ENCODE measurements at places on chromosomes 13 and 19.

- peak; percentile 54 for DNase-seq
Observed at GRCh38 chr19:1125601-1126467, 22.0 kb downstream of the GPX4 start.

DNA sequence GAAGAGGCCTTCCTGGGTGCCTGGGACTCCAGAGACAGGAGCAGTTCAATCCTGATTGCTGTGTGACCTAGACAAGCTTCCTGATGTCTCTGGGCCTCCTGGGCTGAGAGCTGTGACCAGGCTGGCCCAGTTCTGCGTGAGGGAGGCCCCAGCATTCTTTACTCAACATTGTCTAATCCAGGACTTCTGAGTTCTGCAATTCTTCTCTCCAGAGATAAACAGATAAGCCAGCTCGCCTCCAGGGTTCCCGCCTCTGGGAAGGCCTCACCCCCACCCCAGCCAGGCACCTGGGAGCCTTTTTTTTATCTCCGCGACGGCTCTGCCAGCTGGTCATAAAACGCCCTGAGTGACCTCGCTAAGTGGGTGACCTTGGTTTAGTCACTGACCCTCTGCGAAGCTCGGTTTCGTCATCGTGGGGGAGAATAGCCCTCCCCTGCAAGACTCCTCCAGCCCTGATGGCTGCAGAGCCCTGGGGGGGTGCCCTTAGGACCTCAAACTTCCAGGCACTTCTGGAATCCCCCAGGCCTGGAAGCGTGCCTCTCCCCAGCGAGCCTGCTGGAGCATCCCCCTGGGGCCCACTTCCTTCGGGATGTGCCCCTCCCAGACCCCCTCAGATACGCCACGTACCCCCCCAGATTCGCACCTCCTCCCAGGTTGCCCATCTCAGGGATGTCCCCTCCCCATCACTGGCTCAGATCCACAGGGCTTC lies 1.9 kb downstream of the SULT2B1 start:
- DNase-seq: peak; percentile 60

- peak; percentile 74 for DNase-seq
Observed at GRCh38 chr13:19984430-19985218, 26.1 kb downstream of the ZMYM2 start.

GRCh38 chr13:74047931-74048600 lies 86.1 kb downstream of the KLF12 start:
- peak; percentile 35 for DNase-seq

- no peak for DNase-seq
Observed at GRCh38 chr19:1470305-1471009, 8.6 kb downstream of the C19orf25 start.

GRCh38 chr19:17767559-17767958 lies 16.3 kb downstream of the FCHO1 start:
- DNase-seq: no peak

- no peak for DNase-seq
Observed at GRCh38 chr13:101736566-101736965, 284.1 kb downstream of the ITGBL1 start.

GRCh38 chr19:41016488-41017071 lies 25.5 kb downstream of the CYP2B6 start:
- no peak for DNase-seq

GRCh38 chr13:112069061-112069844 lies 2.3 kb downstream of the SOX1 start:
- no peak for DNase-seq

DNA sequence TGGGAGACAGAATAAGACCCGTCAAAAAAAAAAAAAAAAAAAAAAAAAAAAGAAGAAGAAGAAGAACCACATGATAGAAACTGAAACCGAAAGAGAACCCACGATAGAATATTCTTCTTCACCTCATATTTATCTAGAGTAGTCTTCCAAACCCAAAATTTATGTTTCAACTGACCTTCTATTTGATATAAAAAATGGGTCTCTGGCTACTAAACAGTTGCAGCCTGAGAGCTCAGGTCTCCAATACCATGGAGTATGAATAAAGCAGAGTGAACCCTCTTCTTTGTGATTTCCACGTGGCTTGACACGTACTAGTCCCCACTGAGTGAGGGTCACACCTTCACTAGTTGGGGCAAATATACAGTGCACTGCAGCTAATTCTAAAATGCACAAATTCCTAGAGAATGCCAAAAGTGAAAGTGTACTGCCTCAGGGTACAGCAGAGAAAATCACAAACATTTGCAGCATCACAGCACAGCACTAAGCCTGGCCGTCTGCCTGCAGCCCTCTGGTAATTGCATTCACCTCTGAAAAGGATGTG lies 30.8 kb upstream of the RFC3 start:
- no peak for DNase-seq

DNA sequence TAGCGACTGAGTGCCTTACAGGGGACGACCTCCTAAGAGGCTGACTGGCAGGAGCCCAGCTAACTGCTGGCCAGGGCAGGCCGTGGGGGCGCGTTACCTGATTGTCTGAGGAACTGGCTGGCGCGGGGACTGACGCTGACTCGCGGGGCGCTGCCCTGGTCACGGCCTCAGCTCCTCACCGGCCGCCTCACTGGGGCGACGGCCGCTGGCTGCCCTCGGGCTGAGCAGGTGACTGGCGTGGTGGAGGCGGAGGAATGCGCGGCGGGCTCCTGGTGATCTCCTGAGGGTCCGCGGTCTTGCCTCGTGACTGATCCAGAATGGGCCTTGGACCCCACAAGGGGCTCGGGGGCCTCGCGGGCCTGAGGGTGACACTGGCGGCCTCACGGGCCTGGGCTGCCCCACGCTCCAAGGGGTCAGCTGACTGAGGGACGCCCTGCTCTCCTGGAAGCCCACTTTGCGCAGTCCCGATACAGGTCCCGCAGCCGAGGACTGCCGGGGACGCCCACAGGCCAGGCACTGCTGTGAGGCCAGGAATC lies 39.3 kb downstream of the SIGLEC7 start:
- DNase-seq: no peak

DNA sequence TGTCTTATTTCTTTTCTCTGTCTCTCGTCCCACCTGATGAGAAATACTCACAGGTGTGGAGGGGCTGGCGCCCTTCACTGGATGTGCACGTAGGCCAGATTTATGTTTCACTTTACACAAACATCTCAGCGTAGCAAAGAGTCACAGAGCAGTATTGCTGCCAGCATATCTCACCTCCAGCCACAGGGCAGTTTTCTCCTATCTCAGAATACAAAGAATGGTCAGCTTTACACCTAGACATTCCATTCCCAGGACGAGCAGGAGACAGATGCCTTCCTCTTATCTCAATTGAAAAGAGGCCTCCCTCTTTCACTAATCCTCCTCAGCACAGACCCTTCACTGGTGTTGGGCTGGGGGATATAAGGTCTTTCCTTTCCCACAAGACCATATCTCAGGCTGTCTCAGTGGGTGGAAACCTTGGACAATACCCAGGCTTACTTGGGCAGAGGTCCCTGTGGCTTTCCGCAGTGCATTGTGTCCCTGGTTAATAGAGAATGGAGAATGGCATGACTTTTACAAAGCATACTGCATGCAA lies 7.2 kb upstream of the ZNF611 start:
- no peak for DNase-seq

DNA sequence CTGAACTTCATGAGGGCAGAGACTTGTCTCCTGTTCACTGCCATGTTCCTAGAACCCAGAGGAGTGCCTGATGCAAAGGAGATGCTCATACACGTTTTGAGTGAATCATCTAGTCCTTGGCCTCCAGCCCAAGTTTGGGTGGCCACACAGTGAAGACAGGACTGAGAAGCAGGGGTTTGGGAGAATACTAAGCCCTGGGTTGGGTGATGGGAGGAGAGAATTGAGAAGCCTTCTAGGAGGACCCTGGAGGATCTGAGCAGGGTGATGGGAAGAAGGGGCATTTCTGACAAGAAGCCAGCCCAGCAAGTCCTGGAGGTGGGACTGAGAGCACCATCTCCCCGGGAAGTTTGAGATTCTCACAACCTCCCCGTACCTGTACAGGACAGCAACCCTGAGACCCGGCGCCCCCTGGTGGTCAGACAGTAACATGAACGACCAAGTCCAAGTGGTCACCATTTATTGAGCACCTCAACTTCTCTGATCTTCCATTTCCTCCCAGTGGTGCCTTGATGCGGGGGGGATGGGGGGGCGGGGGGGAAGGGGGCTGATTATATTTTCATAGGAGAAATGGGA lies 11.0 kb downstream of the CTU1 start:
- DNase-seq: peak; percentile 38

DNA sequence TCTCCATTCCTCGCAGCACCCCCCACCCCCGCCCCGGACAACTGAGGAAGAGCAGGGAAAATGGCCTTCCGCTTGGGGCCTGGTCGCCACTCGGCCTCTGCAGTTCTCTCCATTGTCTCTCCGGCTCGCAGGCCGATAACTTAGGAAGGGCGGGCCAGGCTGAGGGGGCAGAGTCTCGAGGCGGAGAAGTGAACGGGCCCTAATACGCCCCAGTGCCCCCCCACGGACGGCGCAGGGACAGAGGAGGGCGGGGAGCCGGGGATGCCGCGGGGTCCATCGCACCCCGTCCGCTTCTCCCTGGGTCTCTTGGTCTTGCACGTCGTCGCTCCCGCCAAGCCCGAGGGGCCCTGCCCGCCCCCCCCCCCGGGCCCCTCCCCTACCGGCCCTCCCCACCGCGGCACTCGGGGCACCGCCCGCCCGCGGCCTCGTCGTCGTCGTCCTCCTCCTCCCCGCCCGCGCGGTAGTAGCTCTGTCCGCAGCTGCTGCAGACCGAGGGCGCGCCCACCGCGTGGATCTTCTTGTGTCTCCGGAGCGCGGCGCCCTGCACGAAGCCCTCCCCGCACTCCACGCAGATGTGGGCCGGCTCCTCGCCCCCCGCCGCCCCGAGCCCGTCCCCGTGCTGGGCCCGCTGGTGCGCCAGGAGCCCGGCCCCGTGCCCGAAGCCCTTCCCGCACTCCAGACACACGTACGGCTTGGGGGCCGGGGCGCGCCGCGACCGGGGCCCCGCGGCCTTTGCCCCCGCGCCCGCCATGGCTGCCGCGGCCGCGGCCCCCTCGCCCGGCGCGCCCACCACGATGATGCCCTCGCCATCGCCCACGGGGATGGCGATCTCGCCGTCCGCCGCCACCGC lies 33.2 kb downstream of the ZNF787 start:
- DNase-seq: no peak

DNA sequence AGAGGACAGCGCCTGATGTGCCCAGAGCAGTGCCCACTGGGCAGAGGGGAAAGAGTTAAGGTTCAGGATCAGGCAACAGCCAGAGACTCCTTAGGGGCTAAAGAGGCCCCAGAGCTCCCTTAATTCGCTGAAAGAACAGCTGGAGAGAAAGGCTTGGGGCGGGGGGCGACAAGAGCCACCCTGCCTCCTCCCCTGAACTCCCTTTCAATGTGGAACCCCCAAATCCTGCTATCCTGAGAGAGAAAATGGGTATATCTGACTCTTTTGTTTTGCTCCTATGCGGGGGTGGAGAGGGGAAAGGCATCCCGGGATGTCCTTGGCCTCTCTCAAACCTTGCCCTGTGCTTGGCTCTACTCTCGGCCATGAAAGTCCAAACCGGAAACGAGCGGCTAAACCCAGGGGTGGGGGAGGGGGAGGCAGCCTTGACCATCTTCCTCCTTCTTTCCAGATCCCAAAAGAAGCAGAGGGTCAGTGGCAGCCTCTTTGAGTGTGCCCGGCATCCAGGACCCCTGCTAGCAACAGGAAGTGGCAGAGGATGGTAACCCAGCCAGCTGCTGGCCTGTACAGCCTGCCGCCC lies 4.7 kb downstream of the PRKACA start:
- no peak for DNase-seq

DNA sequence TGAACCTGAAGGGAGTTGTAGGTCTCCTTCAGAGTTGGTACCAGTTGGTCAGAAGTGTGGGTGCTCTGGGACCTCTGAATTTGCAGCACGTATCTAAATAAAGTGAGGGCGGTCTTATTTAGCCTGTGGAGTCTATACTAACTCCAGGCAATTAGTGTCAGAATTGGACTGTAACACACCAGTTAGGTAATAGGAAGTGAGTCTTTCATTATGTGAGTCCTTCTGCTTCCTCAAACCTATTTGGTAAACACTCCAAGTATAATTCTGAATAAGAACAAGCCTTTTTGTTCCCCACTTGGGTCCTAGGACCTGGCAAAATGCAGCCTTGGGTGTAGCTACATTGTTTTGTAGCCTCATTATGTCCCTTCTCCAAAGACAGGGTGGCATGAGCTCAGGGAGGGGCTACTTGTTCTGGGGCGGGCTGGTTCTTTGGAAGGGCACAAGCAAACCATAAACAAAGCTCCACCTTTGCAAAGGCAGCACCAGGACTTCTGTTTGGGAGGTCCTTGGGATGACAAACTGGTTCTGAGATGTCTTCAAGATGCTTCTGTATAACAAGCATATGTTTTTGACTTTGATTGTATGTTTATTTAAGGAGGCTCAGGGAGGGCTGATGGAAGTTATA lies 418.0 kb downstream of the ZNF536 start:
- no peak for DNase-seq

DNA sequence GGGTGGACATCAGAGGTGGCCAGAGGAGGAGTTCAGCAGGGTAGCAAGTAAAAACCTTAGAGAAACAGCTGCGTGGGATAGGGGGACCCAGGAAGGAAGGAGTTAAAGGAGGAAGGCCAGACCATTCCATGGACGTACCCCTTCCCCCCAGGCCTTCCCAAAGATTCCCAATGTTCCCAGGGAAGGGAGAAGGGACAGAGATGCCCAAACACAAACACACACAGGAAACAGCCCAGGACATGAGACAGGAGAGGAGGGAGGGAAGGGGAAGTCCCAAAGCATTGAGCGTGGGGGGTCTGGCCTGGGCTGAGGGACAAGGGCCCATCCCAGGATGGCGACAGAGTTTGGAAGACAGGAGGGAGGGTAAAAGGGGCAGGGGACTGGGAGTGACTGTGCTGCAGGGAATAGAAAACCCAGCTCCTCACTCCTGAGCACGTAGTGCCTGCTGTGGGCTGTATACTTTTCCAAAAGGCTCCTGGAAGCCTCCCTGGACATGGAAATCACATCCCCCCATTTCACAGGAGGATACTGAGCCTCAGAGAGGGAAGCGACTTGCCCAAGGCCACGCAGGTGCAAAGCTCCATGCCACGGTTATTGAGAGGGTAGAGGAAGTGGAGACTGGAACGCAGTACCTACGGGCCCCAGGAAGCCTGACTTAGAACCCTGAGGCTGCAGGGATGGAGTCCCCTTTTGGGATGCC lies 1.1 kb downstream of the SYDE1 start:
- no peak for DNase-seq

- no peak for DNase-seq
Observed at GRCh38 chr19:6797646-6798045, 25.1 kb downstream of the VAV1 start.

DNA sequence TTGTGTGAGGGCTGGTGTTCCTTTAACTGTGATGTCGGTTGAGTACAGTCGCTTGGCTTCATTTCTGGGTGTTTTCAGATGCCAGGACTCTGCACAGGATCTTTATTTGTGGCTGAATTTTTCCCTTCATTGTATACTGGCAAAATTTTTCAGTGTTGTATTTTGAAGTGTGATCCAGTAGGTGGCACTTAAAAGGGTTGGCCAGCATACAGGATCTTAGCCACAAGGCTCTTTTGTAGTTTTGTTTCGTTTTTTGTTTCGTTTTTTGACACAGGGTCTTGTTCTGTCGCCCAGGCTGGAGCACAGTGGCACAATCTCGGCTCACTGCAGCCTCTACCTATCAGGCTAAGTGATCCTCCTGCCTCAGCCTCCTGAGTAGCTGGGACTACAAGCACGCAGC lies 8.7 kb downstream of the FCAR start:
- no peak for DNase-seq

- no peak for DNase-seq
Observed at GRCh38 chr19:1483131-1483978, 4.3 kb upstream of the C19orf25 start.
